Stimulated activated CD4-positive, alpha-beta T cell treated with anti-CD3 and anti-CD28 coated beads, Interleukin-15, amount 100 ng/mL, for 48 hours (primary cell): ENCODE measurements at places on chromosomes 3 and 15.

DNA sequence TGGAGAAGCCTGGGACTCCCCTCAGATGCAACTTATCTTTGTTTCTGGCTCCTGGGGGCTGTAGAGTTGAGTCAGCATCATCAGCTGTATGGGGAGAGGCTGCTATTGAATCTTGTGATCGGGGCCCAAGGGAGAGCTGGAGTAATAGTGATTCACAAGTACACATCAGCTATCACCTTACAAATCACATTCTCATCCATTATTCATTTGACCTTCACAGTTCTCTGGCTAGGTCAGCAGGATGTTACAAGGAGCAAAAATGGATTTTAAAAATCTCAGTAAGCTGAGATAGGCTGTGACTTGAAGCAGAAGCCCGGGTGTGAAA, 175.0 kb downstream of the OPA1 start:
- no peak for DNase-seq

- no peak for DNase-seq
Measured at GRCh38 chr3:10552631-10552943, 47.2 kb upstream of the ATP2B2 start.

DNA sequence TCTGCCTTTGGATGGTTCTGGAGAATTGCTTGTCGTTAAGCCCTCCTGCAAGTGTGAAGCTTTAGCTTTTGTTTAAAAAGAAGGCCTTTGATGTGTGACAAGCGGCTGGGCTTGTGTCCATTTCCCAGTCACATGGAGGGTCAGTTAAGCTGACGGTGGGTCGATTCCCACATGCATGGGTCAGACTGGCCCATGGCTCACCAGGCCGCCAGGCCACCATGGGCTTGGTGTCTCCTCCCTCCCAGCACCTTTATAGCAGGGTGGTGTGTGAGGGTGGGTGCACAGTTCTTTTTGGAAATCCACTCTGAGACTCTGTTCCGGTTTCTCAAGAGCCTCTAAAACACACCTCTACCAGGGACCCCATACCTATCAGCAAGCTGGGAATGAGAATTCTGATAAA, 67.2 kb downstream of the SCN5A start:
- no peak for DNase-seq

DNA sequence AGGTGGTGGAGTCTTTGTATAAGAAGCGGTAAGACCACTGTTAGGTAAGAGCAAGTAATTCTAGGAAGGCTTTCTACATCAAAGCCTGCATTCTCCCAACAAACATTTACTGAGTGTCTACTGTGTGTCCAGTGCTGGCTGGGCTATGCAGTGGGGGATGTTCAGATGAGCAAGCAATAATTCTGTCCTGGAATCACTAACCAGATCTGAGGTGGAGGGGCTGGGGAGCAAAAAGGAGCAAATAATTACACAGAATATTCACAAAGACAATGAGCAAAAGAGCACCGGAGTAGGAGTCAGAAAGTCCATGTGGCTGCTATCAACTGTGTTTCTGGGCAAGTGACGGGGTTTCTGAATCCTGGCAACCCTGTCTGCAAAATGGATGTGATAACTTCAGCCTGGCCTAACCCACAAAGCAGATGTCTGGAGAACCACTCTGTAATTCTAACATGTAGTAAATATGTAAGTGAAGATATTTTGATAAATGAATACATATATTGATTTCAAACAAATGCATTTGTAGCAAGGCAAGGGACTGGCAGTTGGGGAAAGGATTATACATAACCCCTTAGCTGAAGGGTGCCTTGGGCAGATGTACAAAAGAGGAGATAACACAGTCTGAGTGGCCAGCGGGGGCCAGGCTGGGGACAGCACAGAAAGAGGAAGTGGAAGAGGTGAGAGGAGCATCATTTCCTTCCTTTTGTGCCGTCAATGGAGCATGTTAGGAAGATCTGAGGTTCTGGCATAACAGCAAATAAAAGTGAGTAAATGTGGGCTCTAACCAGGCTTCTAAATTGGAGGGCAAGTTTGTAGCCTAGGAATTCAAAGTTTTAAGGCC, 28.8 kb downstream of the CYP8B1 start:
- no peak for DNase-seq

DNA sequence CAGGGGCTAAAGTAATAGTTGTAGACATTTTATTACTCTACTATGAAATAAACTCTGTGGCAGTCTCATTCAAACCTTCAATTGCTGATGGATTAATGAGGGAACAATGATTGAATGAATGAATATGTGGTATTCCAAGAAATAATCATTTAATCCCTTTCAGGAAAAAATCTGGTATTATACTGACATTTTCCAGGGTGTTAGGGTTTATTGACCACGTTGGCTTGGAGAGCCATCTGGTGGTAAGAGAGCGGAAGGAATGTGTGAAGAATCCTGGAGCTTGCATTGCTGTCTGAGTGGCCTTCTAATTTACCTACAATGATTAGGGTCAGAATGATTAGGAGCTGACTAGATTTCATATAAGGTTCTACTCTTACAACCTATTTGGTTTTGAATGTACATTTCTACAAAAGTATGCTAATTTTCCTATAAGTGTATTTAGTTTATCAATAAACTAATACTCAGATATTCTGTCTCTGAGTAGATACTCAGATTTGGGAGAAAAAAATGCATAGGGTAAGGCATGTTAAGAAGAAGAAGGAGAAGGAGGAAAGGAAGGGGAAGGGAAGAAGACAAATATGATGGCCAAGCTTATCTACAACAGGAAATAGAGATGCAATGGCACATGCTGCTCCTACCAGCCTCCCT, 249.9 kb downstream of the ROBO1 start:
- no peak for DNase-seq

DNA sequence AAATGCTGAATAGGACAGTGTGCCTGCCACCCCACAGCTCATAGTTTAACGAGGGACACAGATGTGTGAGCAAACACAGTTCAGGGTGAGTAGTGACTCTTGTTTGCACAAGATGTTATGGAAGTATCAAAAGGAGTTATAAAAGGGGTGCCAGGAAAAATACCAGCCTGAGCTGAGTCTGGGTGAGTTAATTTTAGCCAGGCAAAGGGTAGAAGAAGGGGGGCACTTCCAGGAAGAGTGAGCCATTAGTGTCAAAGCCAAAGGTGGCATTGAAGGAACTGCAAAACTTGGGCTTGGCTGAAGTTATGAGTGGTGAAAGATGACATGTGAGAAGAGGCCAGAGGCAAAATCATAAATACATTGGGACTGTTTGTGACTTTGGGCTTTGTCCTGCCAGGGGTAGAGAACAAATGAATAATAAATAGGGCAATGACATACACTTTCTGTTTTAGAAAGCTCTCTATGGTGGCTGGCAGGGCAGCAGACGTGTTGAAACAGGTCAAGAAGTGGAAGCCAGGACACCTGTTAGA, 1.9 kb upstream of the SPPL2A start:
- no peak for DNase-seq

DNA sequence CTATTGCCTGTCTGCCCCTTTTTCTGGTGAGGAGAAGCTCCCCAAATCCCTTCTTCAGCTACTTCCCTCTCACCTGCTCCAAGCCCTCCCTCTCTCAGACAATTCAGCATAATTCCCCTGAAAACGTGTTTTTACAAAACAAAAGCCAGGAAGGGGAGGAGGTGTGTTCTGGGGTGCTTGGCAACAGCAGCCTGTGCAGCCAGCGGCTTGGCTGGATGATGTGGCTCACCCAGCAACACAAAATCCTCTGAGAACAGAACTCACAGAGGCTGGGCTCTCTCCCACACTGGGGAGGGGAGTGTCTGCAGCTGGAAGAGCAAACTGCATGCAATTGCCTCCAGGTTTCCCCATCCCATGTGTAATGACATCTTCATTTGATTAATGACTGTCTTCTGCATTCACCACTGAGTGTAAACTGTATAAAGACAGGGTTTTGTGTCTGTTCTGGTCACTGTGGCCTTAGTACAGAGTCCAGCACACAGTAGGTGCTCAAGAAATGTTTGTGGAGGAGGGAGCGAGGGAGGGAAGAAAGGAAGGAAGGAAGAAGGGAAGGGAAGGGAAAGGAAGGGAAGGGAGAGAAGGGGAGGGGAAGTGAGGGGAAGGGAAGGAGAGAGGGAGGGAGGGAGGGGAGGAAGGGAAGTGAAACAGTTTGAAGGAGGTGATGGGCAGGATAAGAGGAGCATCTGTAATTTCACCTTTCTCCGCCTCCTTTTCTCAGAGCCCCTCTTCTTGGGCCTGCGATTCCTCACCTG, 70.1 kb upstream of the GLCE start:
- DNase-seq: no peak

DNA sequence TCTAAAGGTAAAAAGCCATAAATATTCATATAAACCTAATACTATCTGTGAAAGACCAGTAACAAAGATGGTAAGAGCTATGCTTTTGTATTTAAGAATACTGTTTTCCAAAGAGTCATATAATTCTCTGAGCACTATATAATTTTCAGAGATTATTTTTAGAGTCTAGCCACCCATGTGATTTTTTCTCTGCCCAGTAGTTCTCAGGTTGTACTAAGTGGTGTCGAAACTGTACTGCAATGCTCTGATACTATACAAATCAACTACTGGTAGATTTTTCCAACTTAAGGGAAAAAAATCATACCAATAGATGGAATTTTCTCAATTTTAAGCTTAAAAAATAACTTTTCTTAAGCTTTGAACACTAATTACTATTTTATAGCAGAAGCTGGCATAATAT, 104.8 kb downstream of the MYO5A start:
- no peak for DNase-seq

GRCh38 chr15:51992953-51993352, 21.4 kb upstream of the LEO1 start:
- no peak for DNase-seq

GRCh38 chr3:188863999-188864406, 307.8 kb upstream of the TPRG1 start:
- DNase-seq: no peak

DNA sequence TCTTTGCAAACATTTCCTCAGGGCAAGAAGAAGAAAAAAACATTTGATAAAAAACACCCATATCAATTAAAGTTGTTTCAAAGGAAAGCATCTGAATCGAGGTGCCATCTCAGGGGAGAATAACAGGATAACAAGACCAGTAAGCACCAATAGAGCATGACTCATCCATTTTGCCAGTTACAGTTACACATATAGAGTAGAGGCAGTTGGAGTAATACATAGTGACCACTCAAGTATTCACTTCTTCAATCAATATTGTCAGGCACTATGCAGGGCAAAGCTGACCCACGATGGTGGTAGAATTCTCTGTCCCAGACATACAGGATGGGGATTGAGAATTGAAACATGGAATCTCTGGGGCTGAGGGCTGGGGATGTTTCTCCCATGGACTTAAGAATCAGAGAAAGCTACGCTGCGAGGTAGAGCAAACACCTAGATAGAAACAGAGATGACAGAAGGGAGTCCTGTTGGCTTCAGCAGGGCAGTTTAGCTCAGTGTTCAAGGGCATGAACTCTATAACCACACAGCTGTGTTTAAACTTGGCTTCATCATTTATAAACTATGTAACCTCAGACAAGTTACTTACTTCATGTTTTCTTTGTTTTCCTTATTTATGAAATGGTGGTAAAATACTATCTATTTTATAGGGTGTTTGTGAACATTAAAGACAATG, 186.4 kb upstream of the NANOGP8 start:
- DNase-seq: no peak

DNA sequence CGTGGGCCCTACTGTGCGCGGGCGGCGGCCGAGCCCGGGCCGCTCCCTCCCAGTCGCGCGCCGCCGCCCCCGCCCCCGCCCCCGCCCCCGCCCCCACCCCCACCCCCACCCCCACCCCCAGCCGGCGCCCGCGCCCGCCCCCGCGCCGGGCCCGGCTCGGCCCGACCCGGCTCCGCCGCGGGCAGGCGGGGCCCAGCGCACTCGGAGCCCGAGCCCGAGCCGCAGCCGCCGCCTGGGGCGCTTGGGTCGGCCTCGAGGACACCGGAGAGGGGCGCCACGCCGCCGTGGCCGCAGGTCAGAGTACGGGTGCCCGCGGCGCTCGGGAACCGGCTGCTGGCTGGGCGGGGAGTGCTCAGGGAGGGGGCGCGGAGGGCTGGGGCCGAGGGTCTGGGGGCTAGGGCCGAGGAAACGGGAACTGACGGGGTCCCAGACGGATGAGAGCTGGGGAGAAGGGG, 1.1 kb upstream of the PPARG start:
- DNase-seq: no peak

DNA sequence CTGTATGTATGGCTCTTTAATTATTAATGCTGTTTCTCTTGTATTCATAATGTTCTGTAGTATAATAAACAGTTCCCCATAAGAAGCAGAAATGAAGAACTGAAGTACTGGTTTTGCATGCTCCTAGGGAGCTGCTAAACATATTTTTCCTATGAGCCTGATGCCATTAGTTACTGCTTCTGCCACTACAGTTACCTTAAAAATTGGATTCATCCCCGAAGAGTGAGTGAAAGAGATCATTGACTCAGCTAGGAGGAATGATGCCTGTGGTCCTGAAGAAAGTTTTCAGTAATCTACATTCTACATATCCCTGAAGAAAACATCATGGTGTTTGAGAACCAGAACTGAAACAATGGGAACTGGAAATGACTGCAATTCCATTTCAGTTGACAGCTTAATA, 37.1 kb upstream of the ST3GAL6 start:
- DNase-seq: no peak

- peak; percentile 19 for DNase-seq
Measured at GRCh38 chr15:55846116-55846707, 103.3 kb upstream of the PRTG start.

DNA sequence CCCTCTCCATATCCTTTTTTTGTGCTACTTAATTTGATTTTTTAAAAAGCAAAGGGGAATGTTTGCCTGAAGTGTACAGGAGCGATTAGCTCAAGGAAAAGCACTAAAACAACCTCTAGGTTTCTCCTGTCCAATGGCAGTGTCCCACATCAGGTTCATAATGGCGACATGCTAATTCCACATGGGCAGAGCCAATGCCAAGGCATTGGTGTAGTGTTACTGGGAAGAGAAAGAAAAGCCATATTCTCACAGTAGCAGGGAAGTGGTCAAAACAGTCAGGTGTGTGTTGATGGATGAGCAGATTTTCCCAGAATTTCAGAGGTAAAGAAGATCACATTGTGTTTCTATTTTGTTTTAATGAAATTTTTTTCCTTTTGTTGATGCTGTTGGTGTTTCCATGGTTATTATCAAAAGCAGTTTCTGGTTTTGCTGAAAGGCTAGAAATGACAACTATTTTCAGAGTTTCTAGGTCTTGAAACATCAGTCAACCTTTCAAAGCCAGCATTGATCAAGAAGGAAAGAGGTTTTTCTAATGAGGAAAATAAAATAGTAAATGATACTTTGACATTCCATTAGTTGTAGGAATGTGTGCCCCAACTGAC, 65.2 kb downstream of the FNDC3B start:
- no peak for DNase-seq

- no peak for DNase-seq
Measured at GRCh38 chr15:76239786-76240185, 71.5 kb downstream of the ETFA start.

DNA sequence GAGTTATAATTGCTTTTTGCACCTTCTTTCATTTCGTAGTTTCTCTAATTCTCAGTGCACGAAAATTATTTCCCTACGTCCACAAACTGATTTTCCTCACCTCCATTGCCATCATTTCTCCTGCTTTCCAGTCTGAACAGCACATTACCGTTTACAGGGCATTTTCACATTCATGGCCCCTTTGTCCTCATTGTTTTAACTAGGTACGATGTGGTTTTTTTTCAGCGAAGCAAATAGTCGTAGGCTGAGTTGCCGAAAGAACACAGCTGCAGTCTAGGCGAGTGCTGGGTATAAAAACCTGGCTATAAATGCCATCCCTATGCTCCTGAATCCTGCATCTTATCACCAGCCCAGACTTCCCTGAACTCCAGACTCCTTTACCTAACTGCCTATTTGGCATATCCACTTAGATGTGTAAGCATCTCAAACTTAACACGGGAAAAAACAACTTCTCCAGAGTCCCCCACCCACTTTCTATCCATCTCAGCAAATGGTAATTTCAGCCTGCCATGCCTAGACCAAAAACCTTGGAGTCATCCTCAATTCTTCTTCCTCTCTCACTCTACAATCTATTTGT, 691 bp upstream of the FSIP1 start:
- no peak for DNase-seq
